Activated CD4-positive, alpha-beta memory T cell treated with anti-CD3 and anti-CD28 coated beads, Interleukin-2, amount 10 ng/mL, durations not matched to agents 7 days and 5 days (primary cell): ENCODE measurements at places on chromosomes 11 and 22. TPM values are rescaled to one million over a fixed set of nuclear protein-coding genes. Genes with fewer than 3 reads are reported as not detected.

The SEPTIN3 gene
- 2.8 TPM for total RNA-seq

The ASCL2 gene
- total RNA-seq: 0.68 TPM

The SMTNL1 gene
- total RNA-seq: not detected

The BIRC3 gene
- 80.0 TPM for total RNA-seq

The ZNF280B gene
- total RNA-seq: 2.0 TPM

The ZNF408 gene
- total RNA-seq: 17.5 TPM

The APOBEC3B gene
- total RNA-seq: 51.9 TPM

The TSPAN18 gene
- total RNA-seq: 38.7 TPM

The PHOX2A gene
- not detected for total RNA-seq

The PPP2R5B gene
- 21.1 TPM for total RNA-seq

The TOMT gene
- not detected for total RNA-seq

The CCDC117 gene
- total RNA-seq: 33.6 TPM

The CD3G gene
- total RNA-seq: 223 TPM

The TMEM86A gene
- total RNA-seq: 2.4 TPM

The CRYAB gene
- not detected for total RNA-seq

The MCHR1 gene
- total RNA-seq: not detected

The PLA2G3 gene
- total RNA-seq: not detected

The CDCA5 gene
- total RNA-seq: 104 TPM

The CCDC87 gene
- total RNA-seq: not detected

The BLID gene
- total RNA-seq: not detected

The AGBL2 gene
- total RNA-seq: 5.9 TPM

The CNTN5 gene
- total RNA-seq: not detected

The OR51B5 gene
- not detected for total RNA-seq
